ENCODE measurements at places on chromosomes 11 and 22. TPM values are rescaled to one million over a fixed set of nuclear protein-coding genes. Genes with fewer than 3 reads are reported as not detected.
A peak's percentile ranks its signal among the peaks of the same experiment; 100 is the strongest.

DNA sequence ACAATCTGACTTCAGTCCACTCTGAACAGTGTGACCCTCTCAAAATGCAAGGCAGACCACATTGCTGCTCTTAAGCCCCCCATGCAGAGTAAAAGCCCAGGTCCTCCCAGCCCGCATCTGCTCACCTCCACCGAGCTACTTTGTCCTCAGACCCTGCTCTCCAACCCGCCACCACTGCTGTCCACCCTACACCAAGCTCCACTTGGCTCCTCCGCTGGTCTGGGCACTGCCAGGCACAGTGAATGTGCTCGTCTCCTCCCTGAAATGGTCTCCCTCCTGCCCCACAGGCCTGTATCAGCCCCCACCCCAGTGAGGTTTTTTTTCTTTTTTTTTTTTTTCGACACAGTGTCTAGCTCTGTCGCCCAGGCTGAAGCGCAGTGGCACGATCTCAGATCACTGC is 67.4 kb upstream of the ARFGAP3 start:
- DNase-seq, result no peak
- no peak overlapping the region for H3K27ac ChIP-seq
- peaks cover 35% of the 10 kb centered on the region for H3K4me1 ChIP-seq

GRCh38 chr11:116989184-116989583 is 109.0 kb downstream of the SIK3 start:
- H3K4me1 ChIP-seq, result peaks cover 79% of the 10 kb centered on the region
- peak overlapping the region; percentile 45 for H3K27ac ChIP-seq
- H3K27me3 ChIP-seq, result no peaks in the 10 kb centered on the region
- no peak for DNase-seq
- no peaks in the 10 kb centered on the region for H3K36me3 ChIP-seq

- H3K27me3 ChIP-seq, result peaks cover 13% of the 10 kb centered on the region
- no peaks in the 10 kb centered on the region for H3K36me3 ChIP-seq
- H3K4me3 ChIP-seq, result no peak overlapping the region
- DNase-seq, result no peak
- H3K27ac ChIP-seq, result no peak overlapping the region
- no peaks in the 10 kb centered on the region for H3K4me1 ChIP-seq
These were observed 588.4 kb downstream of the OPCML start for GRCh38 chr11:132943706-132944568.

GRCh38 chr11:116033931-116034553 is 529.8 kb upstream of the CADM1 start:
- no peaks in the 10 kb centered on the region for H3K4me1 ChIP-seq
- H3K4me3 ChIP-seq, result no peak overlapping the region
- DNase-seq, result no peak
- peaks cover 22% of the 10 kb centered on the region for H3K27me3 ChIP-seq

DNA sequence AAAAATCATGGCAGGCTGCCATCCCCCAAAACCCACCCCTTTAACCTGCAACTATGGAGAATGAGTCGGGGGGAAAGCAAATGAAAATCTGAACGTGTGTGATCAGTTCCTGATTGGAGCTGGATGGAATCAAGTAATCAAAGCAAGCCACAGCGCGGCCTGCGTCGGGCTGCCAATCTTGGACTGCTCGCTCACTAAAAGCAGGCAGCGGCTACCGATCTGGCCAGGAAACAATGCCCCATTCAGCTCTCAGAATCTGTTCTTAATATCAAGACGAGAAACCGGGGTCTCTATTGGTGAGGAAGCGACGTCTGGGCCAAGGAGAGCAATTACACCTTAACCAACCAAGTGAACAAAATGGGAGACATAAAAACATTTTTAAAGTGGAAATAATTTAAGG is 472.2 kb downstream of the SOX6 start:
- no peak overlapping the region for H3K4me3 ChIP-seq
- DNase-seq, result no peak
- H3K27ac ChIP-seq, result no peak overlapping the region
- H3K27me3 ChIP-seq, result no peaks in the 10 kb centered on the region

DNA sequence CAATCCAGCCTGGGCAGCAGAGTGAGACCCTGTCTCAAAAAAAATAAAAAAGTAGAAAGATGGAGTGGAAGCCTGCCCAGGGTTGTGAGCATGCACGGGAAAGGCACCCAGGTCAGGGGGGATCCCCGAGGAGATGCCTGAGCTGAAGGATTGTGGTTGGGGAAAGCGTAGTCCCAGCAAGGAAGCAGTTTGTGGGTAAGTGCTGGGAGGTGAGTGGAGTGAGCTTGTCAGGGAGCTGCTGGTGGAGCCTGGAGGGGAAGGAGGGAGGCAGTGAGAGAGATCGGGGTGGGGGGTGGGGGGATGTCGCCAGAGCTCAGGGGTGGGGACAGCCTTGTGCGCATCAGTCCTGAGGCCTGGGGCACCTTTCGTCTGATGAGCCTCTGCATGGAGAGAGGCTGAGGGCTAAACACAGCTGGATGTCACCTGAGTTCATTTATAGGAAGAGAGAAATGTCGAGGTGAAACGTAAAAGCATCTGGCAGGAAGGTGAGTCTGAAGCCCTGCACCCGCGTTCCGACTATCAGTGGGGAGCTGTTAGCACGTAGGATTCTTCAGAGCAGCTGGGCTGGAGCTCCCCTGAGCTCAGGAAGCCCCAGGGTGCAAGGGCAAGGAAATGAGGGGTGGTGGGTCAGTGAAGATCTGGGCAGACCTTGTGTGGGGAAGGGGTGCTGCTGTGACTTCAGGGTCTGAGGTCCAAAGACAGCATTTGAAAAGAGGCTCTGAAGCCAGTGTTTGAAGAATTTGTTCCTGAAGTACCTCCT is 10.2 kb downstream of the TMEM121B start:
- H3K27ac ChIP-seq, result no peak overlapping the region
- H3K4me1 ChIP-seq, result peaks cover 22% of the 10 kb centered on the region
- no peak overlapping the region for H3K4me3 ChIP-seq
- DNase-seq, result peak; percentile 3
- no peaks in the 10 kb centered on the region for H3K36me3 ChIP-seq

DNA sequence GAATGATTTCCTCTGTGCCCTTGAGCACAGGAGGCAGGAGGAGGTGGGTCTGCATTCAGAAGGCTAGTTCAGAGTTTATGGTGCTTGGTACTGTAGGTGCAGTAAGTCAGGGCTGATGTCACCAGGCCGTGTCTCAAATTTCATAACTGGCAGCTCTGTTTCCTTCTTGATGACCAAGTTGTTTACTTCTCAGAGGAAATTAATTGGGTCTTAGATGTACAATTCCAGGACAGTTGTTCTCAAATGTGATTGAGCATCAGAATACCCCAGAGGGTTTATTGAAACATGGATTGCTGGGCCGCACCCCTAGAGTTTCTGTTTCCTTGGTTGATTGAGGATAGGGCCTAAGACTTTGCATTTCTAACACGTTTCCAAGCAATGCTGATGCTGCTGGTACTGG is 6.2 kb downstream of the AMOTL1 start:
- DNase-seq, result no peak
- H3K4me3 ChIP-seq, result no peak overlapping the region
- no peaks in the 10 kb centered on the region for H3K36me3 ChIP-seq
- no peak overlapping the region for H3K27ac ChIP-seq

- H3K27ac ChIP-seq, result no peak overlapping the region
- H3K4me1 ChIP-seq, result peaks cover 3% of the 10 kb centered on the region
- no peaks in the 10 kb centered on the region for H3K36me3 ChIP-seq
- no peak overlapping the region for H3K4me3 ChIP-seq
- H3K27me3 ChIP-seq, result no peaks in the 10 kb centered on the region
These were observed 34.8 kb downstream of the KCNQ1OT1 start for GRCh38 chr11:2664791-2665525.

GRCh38 chr22:38927033-38927781 is 30.2 kb upstream of the APOBEC3A start:
- peak; percentile 79 for DNase-seq
- no peak overlapping the region for H3K27ac ChIP-seq
- peaks cover 5% of the 10 kb centered on the region for H3K4me1 ChIP-seq

- no peaks in the 10 kb centered on the region for H3K27me3 ChIP-seq
- peak overlapping the region; percentile 32 for H3K27ac ChIP-seq
- no peak overlapping the region for H3K4me3 ChIP-seq
- DNase-seq, result no peak
- H3K36me3 ChIP-seq, result peaks cover 10% of the 10 kb centered on the region
These were observed 213.3 kb downstream of the ETS1 start for GRCh38 chr11:128374026-128374425.

- no peak overlapping the region for H3K4me3 ChIP-seq
- peaks cover 12% of the 10 kb centered on the region for H3K36me3 ChIP-seq
- no peak for DNase-seq
- H3K4me1 ChIP-seq, result peaks cover 7% of the 10 kb centered on the region
These were observed 34.6 kb upstream of the MN1 start for GRCh38 chr22:27836181-27836580.

GRCh38 chr11:118051611-118052461 is 25.0 kb upstream of the TMPRSS4 start:
- DNase-seq, result no peak
- no peaks in the 10 kb centered on the region for H3K36me3 ChIP-seq
- peaks cover 33% of the 10 kb centered on the region for H3K4me1 ChIP-seq
- peaks cover 5% of the 10 kb centered on the region for H3K27me3 ChIP-seq

GRCh38 chr11:115958089-115959000 is 454.1 kb upstream of the CADM1 start:
- no peak overlapping the region for H3K4me3 ChIP-seq
- peaks cover 12% of the 10 kb centered on the region for H3K27me3 ChIP-seq
- no peaks in the 10 kb centered on the region for H3K36me3 ChIP-seq
- no peak for DNase-seq
- H3K27ac ChIP-seq, result no peak overlapping the region
- H3K4me1 ChIP-seq, result no peaks in the 10 kb centered on the region

DNA sequence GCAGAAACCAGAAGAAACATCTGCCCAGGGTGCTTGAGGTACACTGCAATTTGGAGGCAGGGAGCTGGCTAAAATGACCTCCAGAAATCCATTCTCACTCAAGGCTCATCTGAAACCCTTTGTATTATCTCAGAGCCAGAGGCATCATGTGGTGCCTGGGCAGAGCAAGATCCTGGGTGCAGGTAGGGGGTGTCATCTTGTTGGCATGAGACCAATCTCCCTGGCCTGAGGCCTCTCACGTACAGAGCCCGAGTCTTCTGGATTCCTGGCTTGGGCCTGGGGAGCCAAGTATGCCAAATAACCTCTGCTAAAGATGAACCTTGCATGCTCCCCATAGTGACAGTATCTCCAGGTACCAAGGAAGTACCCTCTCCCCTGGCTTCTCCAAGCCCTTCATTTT is 2.4 kb downstream of the LMO1 start:
- H3K27me3 ChIP-seq, result peaks cover 21% of the 10 kb centered on the region
- DNase-seq, result no peak
- no peak overlapping the region for H3K27ac ChIP-seq
- H3K4me1 ChIP-seq, result peaks cover 10% of the 10 kb centered on the region

GRCh38 chr11:70059971-70060370 is 18.1 kb upstream of the ANO1 start:
- H3K27ac ChIP-seq, result no peak overlapping the region
- no peaks in the 10 kb centered on the region for H3K4me1 ChIP-seq
- H3K4me3 ChIP-seq, result no peak overlapping the region
- peaks cover 8% of the 10 kb centered on the region for H3K36me3 ChIP-seq
- no peak for DNase-seq

DNA sequence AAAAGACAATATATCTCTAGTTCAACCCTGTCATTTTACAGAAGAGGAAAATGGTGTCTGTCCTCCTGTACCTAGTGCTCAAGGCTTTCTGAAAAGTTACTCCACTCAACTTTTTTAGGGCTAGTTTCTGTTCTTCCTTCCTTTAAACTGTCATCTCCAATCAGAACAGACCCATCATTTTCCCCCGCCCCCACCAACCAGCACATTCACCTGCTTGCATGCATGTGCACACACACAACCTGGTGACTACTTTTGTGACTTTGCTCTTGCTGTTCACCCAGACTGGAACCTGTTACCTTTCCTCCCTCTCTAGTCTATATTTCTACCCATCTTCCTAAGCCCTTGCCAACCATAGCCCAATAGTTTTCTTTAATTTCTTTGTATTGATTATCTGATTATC is 5.6 kb downstream of the FBXO7 start:
- peak overlapping the region; percentile 36 for H3K27ac ChIP-seq
- H3K4me1 ChIP-seq, result peaks cover 17% of the 10 kb centered on the region
- peaks cover 10% of the 10 kb centered on the region for H3K36me3 ChIP-seq
- no peak overlapping the region for H3K4me3 ChIP-seq

- no peak for DNase-seq
- H3K4me3 ChIP-seq, result no peak overlapping the region
- H3K27me3 ChIP-seq, result peaks cover 20% of the 10 kb centered on the region
- H3K4me1 ChIP-seq, result no peaks in the 10 kb centered on the region
- H3K27ac ChIP-seq, result no peak overlapping the region
These were observed 35.0 kb upstream of the RASD2 start for GRCh38 chr22:35505399-35506258.

- H3K36me3 ChIP-seq, result peaks cover 6% of the 10 kb centered on the region
- H3K4me3 ChIP-seq, result no peak overlapping the region
- H3K27ac ChIP-seq, result peak overlapping the region; percentile 70
These were observed 13.1 kb upstream of the PDE2A start for GRCh38 chr11:72687326-72687725.

- no peak overlapping the region for H3K27ac ChIP-seq
- no peaks in the 10 kb centered on the region for H3K36me3 ChIP-seq
- H3K4me1 ChIP-seq, result peaks cover 6% of the 10 kb centered on the region
- H3K4me3 ChIP-seq, result no peak overlapping the region
- DNase-seq, result no peak
These were observed 44.2 kb downstream of the LMO1 start for GRCh38 chr11:8219257-8220021.

DNA sequence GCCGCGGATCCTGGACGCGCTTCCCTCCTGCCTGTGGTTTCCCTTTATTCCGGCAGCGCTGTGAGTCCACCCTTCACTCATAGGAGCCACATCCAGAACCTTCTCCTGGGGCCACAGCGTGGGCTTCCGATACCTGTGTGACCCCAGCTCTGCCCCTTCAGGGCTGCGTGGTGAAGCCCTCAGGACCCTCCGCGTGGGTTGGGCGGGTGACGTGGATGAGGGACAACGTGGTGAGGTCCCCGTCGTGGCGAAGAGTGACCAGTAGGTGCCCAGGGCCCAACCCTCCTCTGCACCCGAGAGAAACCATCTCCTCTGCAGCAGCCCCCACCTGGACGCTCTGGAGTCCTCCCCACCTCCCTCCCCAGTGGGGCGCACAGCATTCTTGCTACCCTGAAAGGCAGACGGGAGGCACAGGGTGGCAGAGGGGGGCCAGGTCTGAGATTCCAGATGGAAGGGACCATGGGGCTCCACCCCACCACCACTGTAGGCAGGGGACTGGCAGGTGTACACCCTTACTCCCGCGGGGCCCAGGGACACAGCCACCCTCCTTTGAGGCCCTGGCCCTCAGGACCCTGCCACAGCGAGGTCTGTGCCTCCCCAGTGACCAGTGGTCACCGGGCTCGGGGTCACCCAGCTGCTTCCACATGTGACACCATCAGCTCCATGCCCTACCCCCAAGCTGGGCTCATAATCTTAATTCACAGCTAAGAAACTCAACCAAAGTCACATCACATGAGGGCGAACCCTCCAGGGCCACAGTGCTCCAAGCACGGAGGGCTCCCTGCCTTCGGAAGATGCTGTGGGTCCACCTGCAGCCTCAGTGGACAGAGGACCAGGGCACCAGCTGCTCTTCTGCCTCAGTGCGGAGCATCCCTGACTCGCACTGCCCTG is 3.4 kb upstream of the ZBED4 start:
- peaks cover 17% of the 10 kb centered on the region for H3K27me3 ChIP-seq
- H3K4me3 ChIP-seq, result peak overlapping the region; percentile 58
- no peak for DNase-seq
- H3K4me1 ChIP-seq, result peaks cover 17% of the 10 kb centered on the region
- peak overlapping the region; percentile 58 for H3K27ac ChIP-seq

The SPON1 gene
- 0.10 TPM for total RNA-seq

The SYCE3 gene
- not detected for total RNA-seq

The PATE4 gene
- total RNA-seq, result not detected

The RFPL3 gene
- not detected for total RNA-seq

The MAPK11 gene
- total RNA-seq, result 10.2 TPM

The F2 gene
- not detected for total RNA-seq

The TRAPPC4 gene
- 76.3 TPM for total RNA-seq

The MYOD1 gene
- total RNA-seq, result not detected

The WBP2NL gene
- 1.5 TPM for total RNA-seq

The OR2D2 gene
- not detected for total RNA-seq

The MPPED2 gene
- total RNA-seq, result not detected

All from natural killer cell treated with Interleukin-12 subunit alpha and Interleukin-12 subunit beta and Interleukin-15 and Interleukin-18, amount 100 ng/mL, for 72 hours (primary cell).